ENCODE measurements at places on chromosomes 16 and 17.

DNA sequence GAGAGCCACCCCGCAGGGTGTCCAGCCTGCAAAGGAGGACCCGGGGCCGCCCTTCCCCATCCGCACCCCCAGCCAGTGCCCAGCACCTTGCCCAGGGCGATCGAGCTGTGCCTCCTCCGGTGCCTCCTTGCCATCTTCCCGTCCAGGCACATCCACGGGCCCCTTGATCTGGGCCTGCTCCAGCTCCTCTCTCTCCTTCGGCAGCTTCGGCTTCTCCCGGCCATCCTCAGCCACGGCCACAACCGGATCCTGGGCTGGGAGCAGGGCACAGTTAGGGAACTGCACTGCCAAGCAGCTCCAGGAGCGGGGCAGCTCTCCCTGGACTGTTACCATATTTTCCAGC is 13.8 kb downstream of the NDUFAF8 start:
- no peak for DNase-seq

DNA sequence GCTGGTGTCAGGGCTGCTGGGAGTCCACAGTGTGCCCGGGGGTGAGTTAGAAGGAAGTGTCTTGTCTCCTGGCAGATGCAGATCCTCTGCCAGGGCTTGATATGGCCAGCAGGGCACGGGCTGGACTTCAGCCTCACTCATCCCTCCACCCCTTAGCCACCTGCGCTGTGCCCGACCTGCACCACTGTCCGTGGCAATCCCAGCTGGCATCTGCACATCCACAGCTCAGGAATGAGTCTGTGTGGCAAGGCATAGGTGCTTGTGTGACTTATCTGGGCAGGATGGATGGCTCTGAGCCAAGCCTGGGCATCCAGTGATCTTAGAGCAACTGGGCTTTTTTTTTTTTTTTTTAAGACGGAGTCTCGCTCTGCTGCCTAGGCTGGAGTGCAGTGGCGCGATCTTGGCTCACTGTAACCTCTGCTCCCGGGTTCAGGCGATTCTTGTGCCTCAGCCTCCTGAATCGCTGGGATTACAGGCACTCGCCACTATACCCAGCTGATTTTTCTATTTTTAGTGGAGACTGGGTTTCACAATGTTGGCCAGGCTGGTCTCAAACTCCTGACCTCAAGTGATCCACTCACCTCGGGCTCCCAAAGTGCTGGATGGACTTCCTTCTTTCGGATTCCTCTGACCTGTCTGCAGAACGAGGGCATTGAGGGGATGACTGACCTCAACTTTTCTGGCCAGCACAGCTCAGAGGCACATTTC is 22.5 kb upstream of the CACNG1 start:
- DNase-seq = no peak

- DNase-seq = no peak
These were observed 452 bp upstream of the E2F4 start for GRCh38 chr16:67191411-67191994.

DNA sequence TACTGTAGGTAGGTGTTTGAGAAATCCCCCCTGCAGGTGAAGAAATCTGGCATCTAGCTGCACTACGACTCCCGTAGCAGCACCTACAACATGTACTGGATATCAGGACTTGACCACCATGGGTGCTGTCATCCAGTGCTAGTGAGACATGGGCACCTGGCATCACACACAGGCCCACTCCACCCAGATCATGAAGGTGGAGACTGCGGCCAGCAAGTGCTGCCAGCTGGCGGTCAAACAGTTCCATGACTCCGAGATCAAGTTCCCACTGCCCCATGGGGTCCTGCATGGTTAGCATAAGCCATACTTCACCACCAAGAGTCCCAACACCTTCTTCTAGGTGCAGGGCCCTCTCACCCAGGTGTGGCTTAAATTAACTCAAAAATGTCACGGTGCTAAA is 213.0 kb upstream of the C17orf78 start:
- no peak for DNase-seq

DNA sequence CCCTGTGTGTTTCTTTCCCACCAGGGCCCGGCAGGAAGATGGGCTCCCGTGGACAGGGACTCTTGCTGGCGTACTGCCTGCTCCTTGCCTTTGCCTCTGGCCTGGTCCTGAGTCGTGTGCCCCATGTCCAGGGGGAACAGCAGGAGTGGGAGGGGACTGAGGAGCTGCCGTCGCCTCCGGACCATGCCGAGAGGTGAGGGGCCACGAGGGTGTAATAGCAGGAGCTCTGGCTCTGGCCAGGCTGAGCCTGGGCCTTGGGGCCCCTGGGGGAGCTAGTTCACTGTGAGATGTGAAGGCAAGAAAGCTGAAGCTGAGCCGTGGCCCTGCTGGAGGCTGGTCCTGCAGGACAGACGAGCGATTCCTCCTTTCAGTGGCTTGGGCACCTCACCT is 20.0 kb downstream of the C1QTNF1 start:
- DNase-seq = no peak

GRCh38 chr17:73463821-73464220 is 152.0 kb upstream of the CDC42EP4 start:
- DNase-seq = no peak

GRCh38 chr16:56874800-56875199 is 9.8 kb downstream of the SLC12A3 start:
- DNase-seq = no peak

DNA sequence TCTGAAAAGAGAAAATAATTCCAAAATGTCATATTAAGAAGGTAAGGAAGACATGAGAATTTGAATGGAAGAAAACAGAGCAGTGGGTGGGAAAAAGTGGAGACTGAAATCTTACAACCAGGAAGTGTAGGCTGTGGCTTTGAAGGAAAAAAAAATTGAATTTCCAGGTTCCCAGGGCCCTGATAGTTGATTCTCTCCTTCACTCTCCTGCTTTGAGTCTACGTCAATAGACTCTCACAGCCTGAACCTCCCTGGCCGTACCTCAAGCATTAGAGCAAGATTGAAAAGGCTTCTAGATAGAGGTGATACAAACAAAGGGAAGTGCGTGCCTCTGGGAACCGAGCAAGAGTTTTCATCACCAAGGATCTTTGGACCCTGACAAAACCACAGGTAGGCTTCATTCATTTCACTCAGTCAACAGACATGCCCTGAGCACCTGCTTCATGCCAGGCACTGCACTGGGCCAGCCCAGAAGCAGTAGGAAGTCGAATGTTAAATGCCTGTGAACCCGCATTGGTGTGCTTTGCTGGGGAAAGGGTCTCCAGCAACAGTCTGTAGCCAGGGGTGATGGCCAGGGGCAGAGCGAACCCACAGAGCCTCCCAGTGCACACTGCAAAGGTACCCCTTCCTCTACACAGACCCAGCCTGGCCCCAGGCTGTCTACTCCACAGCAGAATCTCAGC is 163.9 kb downstream of the SLC39A11 start:
- no peak for DNase-seq

GRCh38 chr17:42276359-42276608 is at the start of gene STAT5B:
Gene STAT5B (minus strand): TSS chr17:42276391. CDS start chr17:42232127, 44,264 bp downstream.
- DNase-seq = no peak

DNA sequence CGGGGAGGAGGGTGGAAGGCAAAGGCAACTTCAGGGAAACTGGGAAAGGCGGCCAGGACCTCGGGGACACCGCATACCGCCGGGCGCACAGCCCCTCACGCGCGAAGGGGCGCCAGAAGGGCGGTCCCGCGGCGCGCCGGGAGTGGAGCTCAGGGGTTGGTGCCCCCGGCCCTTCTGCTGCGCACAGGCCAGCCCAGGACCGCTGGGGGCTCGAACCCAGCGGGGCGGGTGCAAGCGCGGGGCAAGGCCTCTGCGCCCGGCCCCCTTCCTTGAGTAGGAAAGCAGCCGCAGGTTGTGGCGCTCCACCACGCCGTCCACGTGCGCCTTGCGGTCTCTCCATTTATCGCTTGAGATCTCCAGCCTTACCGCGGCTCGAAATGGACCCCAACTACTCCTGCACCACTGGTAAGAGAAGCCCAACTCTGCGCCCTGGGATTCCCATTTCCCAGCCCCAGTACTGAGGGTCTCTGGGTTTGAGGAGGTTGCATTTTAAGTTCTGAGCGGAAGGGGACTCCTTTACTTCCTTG is 3.0 kb upstream of the MT1A start:
- no peak for DNase-seq

GRCh38 chr16:83900571-83900970 is 1.7 kb downstream of the MLYCD start:
- DNase-seq = no peak

- no peak for DNase-seq
These were observed 115.1 kb upstream of the ZKSCAN2 start for GRCh38 chr16:25372716-25373115.

DNA sequence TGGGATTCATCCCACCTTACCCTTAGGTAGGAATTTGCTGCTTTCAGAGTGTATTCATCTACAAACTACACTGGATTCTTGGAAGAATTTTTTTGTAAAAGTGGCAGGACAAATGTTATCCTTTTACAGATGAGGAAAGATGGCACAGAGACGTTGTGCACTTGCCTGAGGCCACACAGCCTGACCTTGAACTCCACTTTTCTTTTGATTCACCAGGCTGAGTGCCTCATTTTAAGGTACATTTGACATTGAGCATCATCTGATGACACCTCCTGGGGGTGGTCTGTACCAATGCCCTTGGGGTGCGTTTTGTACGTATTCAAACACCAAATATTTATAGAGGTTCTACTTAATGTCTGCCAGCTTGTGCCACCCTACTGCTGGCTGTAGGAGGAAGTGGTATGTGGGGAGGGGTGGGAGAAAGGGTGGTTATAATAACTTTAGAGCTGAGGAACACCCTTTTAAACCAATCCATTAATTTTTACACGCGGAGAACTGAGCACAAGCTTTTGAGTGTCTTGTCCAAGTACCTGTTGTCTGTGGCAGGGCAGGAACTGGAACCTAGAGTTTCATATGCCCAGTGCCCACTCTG is 29.1 kb downstream of the HS3ST3B1 start:
- no peak for DNase-seq

DNA sequence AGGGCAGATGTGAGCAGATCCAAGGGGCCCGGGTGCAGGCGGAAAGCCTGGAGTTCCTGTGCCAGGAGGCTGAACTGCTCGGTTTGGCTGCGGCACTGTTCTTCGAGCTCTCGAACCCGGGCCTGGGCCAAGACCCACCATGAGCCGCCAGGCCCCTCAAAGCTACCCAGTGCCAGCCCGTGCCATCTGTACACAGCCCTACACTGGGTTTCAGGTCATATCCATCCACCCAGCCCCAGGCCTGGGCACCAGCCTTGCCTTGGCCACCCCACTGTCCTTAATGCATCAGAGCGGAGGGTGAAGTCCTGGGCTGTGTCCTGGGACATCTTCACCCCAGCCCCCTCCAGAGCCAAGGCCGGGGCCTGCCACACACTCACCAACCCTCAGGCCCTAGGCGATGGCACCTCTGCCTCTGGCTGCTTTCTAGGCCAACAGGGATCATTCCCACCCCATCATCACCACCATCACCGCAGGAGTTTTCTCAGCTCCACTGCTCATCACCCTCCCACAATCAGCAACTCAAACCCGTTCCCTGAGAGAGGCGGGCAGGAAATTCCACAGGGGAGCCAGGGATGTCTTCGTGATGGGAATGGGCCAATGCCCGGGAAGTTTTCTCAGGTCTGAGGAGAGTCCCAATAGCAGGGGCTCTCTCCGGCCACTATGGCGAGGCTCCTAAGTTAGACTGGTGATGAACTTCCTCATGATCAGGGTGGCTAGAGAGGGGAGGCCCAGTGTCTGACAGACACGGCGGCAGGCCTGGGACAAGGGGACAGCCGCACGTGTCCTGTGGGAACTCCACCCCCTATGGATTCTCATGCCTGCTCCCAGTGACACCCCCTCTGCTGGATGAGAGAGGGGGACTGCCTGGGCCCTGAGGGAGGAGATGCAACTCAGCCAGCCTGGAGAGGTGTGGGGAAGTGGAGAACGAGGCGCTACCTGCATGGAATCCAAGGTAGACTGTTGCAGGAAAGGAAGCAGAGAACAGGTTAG is 9.1 kb downstream of the TSPOAP1 start:
- no peak for DNase-seq

GRCh38 chr17:17088086-17088485 is 45.8 kb downstream of the MPRIP start:
- DNase-seq = no peak

DNA sequence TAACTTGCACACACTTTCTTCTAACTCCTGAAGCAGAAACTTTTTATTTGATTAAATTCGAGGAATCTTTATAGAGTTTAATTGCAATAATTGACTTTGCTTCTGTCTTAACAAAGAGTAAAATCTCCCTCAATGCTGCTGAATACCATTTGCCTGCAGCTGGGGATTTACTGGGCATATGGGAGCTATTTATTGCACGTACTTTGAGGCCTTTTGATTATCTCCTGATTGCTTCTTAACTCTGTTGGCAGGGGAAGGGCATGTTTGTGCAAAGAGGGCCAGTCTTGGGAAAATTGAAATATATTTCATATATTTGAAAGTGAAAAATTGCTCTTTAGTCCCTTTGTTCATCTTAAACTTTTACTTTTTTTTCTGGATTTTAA is 156.8 kb upstream of the CHMP6 start:
- DNase-seq = no peak

DNA sequence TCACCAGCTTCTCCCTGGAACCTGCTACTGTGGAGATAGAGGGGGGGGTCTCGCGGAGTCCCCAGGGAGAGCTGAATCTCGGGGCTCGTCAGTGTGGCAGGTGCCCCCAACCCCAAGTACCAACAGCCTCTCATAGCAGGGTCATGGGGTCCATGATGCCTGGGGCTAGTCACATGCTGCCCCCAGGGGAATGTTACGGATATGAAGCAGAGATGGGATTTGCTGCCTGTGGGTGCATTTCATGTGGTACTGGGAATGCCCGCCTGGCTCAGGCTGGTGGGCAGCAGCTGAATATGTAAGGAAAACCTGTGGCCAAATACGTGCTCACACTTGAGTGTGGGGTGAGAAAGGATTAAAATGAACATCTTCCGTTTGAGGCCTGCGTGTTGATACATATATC is 49.4 kb downstream of the MEAK7 start:
- no peak for DNase-seq

DNA sequence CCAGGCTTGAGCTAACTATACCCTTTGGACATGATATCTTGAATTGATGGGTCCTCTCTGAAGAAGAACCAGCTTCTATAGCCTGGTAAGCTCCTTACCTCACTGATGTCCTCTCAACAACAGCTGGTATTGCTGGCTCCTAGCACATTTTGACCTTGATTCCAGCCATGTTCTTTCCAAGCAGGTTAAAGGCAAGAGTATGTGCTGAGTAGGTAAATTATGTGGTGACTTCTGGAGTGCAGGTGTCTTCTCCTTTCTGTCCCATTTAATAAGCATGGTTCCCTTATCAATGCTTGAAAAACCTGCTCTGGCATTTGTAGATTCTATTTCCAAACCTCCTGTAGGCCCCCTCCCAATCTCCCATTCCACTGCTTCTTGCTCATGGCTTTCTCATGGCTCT is 300.1 kb downstream of the UTP18 start:
- no peak for DNase-seq

DNA sequence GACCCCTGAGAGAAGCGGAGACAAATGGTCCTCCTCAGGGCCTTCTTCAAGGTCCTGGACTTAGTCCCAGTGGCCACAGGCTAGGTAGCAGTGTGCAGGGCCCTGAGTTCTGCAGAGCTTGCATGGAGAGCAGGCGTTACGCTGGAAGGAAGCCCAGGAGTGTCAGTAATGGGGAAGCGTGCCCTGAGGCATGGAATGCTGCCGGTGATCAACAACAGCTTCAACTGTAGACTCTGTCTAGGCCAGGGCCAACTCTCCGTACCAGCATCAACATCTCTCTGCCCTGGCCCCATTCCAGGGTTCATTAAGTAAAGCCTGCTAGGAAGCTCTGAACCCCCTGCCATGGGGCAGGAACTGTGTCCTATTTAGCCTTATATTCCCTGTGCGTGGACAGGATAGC is 568 bp upstream of the TNK1 start:
- no peak for DNase-seq

- DNase-seq = no peak
These were observed 1.8 kb downstream of the KCNJ16 start for GRCh38 chr17:70076831-70077230.

GRCh38 chr16:86497551-86498021 is 12.7 kb upstream of the FOXF1 start:
- no peak for DNase-seq

- DNase-seq = no peak
These were observed at the start of gene KLHL36 for GRCh38 chr16:84647828-84648594. Gene KLHL36 (plus strand): TSS chr16:84648511. CDS start chr16:84650868, 2,357 bp downstream.

Measured in GM12864 (cell line).